ENCODE measurements at places on chromosomes 6 and 20.

- peak; percentile 75 for DNase-seq
Observed at GRCh38 chr6:75230484-75231325, 12.9 kb downstream of the COX7A2 start.

DNA sequence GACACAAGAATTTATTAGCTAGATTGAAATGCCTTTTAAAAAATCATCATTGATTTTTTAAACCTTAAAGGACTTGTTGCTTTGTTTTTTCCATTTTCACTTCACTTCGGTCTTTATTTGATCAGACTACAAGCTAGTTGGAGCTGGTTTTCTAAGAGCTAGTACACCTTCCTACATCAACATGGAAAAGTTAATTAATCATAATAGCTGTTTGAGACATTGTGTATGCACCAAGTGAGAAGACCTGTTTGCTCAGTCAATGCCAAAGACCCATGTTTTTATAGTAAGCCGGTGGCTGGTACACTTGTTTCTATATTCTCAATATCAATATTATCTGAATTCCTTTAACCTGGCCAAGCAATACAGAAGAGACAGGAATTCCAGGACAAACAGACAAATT, 310.2 kb upstream of the SGK1 start:
- DNase-seq = no peak

- DNase-seq = no peak
Observed at GRCh38 chr20:62572980-62573379, 69.3 kb upstream of the SLCO4A1 start.

- DNase-seq = peak; percentile 78
Observed at GRCh38 chr6:2196079-2196679, 49.2 kb downstream of the GMDS start.

DNA sequence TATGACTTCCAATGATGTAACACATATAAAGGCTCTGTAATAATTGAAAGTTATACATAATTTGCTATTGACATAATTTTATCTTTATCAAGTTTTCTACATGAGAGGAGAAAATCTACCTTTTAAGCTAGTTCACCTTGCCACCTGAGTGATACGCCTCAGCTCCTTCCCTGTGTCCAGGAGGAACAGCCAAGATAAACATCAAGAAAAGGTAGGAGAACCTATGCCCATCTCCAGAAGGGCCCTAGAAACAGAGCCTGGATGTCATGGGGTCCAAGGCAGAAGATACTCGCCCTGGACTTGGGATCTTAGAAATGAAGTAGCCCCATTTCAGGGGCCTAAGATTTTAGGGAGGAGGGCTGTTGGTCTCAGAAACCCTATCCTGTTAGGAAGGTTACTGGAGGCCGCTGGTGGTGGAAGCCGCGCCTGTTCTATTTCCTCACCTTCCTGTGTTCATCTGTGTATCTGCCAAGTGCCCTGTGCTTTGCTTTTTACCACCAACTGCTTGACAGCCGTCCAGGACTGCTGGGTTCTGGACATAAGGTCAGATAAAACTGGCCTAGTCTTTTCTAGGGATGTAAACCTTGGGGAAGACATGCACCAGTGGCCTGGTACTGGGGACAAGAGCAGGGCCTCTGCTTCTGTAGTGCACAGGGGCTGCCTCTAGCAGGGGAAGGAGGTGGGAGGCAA, 178.5 kb downstream of the ARID1B start:
- no peak for DNase-seq

DNA sequence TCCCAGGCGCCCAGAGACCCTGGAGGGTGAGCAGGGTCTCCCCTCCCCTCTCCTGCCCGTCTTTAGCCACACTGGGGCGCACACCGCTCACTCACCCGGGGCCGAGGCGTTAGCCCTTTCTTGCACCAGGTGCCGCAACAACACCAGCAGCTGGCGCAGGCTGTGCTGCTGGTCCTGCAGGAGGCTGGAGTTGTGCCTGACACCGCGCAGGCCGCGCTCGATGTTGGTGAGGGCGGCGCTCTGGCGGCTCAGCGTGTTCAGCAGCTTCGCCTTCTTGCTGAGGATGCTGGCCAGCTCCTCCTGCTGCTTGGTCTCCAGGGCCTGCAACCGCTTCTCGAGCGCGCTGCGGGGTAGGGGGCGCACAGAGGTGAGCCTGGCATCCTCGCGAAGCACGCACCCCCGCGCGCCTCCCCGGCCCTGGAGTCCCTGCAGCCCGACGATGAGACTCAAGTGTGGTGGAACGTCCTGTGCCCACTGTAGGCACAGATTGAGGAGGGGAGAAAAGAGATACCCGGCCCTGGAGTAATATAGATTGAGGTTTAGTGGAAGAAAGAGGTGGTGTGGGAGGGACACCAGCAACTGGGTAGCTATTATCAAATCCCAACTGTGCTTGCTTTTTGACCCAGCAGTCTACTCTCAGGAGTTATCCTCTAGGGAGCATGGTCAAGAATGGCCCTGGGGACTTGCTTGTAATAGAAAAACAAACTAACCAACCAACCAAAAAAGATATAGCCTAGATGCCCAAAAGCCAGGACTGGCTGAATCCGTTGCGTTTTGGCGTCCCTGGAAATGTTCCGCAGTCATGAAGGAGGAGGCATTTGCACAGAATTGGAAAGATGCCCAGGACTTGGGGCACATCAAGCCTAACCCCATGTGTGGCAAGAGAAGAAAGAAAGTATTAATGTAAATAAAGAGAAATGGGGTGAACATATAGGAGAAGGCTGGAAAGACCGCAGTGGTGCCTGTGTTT, 30.9 kb downstream of the ANGPT4 start:
- no peak for DNase-seq

GRCh38 chr20:48638546-48638945, 189.3 kb downstream of the PREX1 start:
- no peak for DNase-seq

DNA sequence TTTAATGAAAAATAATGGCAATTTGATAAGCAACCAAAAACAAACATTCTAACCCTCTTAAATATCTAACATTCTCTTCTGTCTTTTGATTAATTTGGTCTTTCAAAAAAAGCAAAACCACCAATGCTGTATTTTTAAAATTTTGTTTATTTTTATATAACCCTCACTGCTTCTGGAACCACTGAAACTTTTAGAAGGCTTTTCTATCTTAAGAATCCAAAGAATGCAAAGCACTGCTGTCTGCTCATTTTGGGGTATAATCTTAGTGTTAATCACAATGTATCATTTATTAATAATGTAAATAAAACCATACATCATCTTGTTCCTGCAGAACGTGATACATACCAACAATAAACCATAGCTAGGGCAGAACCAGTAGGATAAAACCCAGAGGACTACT, 14.0 kb downstream of the STK38 start:
- no peak for DNase-seq

- DNase-seq = peak; percentile 4
Observed at GRCh38 chr6:153564803-153565202, 433.7 kb upstream of the RGS17 start.

GRCh38 chr20:47610247-47610944, 108.7 kb downstream of the NCOA3 start:
- DNase-seq = peak; percentile 45

GRCh38 chr20:32244959-32245358, 32.5 kb upstream of the KIF3B start:
- no peak for DNase-seq

- no peak for DNase-seq
Observed at GRCh38 chr20:9038791-9039535, 29.9 kb upstream of the PLCB4 start.

GRCh38 chr6:159983641-159984080, 14.8 kb downstream of the IGF2R start:
- no peak for DNase-seq

- peak; percentile 78 for DNase-seq
Observed at GRCh38 chr6:161233986-161234661, 39.7 kb downstream of the AGPAT4 start.

DNA sequence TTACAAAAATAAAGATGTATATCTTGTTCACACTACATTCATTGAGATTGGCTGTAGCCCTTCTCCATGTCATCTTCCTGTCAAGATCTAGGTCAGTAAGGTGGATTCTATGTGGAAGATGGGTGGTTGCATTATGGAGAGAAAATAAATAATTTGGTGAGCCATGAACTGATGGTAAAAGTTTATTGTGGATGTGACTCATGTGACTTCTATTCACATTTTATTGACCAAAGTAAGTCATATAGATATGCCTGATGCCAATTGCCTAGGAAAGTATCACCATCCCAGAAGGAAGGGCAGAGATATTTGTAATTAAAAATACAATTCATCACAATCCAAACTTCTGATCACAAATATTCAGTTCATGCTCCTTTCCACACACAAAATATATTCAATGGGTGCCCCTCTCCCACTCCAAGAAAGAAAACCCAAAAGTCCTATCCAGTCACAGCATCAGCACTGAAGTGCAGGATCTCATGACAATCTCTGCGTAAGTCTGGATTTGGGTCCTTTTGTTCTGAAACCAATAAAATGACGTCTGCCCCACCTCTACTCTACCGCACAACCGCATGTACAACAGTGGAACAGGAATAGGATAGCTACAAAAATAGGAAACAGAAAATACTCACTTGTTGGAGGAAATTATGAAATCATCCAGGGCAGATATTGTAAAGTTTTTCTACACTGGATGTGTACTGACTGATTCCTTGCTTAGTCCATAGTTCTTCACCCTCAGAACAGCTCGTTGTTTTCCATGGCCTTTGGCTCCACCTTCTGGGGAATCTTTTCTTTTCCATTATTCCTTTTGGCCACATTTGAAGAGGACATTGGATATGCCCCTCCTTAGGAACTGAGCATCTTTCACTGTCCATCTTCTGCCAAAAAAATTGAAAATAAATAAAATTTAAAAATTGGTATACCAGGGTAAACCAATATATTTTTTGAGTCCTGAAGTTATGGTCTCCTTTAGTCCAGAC, 16.1 kb upstream of the SLC17A3 start:
- peak; percentile 74 for DNase-seq

GRCh38 chr6:73074175-73074574, 151.1 kb downstream of the KHDC1L start:
- no peak for DNase-seq

DNA sequence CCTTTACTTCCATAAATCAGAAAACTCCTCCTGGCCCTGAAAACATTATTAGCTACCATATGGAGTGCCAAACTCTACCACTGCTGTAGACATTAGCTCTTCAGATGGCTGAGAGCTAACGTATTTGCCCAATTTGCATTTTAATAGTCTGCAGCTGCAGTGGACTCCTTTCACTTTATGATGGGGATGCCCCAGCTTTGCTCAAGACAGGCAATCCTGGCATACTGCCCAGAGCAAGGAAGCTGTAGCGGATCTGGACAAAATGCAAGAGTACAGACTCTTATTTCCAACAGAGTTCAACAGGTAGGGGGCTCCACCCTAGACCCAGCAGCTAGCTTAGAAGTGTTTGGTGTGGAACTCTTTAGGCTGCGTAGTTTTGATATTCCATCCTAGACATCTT, 246.7 kb downstream of the FOXC1 start:
- DNase-seq = peak; percentile 82

GRCh38 chr20:7691647-7692269, 248.5 kb downstream of the HAO1 start:
- DNase-seq = no peak

GRCh38 chr20:11372876-11373790, 544.6 kb upstream of the BTBD3 start:
- DNase-seq = no peak

DNA sequence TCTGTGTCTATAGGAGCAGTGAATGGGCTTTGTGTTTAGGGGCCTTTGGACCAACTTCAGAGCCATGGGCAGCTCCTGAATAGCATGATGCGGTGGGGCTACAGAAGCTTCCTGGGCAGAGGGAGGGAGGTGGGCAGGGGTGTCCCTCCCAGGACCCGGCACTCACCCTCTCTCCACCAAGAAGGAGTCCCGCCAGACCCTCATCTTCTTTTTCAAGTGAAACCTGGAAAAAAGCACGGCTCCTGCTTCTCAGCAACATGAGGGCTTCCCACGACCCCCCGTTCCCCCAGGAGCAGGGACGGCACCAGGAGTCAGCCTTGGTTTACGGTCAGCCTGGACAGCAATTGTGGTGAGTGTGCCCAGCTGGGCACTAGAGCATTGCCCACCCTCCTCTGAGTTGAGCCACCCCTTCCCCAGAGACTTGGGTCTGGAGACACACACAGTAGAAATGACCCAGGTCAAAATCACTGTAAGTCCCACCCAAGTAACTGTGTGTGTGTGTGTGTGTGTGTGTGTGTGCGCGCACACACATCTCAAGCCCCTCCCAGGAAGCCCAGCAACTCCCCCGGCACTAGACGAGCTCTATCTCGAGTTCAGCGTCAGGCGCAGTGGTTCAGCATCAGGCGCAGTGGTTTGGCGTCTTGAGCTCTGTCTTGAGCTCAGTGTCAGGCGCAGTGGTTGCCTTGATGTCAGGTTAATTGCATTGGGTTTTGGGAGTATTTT, 108.2 kb downstream of the SULF2 start:
- no peak for DNase-seq

DNA sequence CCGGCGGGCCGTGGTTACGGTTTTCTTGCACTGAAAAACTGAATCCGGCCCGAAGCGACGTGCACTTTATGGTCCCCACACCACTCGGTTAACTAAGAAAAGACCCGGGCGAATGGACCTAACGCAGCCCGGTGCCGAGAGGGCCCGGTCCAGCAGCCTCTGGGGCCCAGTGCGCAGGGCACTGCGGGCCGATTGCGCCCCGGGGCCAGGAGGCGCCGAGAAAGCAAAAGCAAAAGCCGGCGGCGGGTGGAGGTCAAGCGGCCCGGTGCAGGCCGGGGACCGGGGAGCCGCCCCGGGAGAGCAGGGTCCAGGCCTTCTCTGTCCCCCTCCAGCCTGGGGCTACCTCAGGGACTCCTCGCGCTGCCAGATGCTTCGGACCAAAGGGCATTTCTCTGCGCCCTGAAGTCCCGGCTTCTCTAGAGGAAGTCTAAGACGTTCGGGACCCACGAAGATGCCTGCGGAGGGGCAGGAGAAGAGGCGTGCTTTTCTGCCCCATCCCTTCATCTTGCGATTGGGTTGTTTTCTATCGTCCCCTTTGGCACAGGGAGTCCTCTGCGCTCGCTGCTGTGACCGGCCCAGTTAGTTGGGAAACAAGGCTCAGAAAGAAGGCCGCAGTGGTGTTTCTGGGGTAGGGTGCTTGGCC, 4.4 kb downstream of the FOXF2 start:
- DNase-seq = no peak

DNA sequence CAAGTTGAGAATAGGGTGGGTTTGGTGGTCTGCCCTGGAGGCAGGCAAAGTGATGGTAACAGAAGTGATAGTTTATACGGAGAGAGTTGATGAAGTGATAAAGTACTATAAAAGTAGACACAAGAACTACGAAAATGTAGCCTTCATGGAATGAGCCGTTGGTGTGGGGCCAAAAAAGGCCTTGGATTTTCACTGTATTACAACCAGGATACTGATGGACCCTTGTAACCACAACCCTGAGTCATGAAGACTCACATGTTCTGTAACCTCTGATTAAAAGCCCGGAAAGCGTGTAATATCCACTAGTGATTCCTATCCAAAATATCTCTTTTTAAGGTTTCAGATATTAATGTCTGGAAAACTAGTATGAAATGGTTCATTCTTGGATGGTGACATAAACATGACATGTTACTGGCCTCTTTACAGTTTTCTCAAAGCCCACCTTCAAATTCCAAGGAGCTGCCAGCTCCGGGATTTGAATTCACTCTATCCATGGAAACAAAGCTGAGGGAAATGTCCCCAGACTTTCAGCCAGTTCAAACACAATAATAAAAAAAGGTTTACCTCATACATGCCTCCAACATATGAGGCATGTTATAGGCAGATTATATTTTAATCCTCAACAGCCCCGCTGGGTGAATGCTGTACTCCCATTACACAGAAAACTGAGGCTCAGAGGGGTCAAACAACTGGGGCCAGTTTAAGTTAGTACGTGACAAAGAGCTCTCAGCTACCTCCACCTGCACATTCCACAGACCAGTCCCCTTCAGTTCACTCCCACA, 55.4 kb downstream of the MRPL14 start:
- DNase-seq = no peak

GRCh38 chr20:7828437-7828836, 111.8 kb downstream of the HAO1 start:
- DNase-seq = no peak
